GM12865 (cell line): ENCODE measurements at places on chromosomes 13 and 19.

DNA sequence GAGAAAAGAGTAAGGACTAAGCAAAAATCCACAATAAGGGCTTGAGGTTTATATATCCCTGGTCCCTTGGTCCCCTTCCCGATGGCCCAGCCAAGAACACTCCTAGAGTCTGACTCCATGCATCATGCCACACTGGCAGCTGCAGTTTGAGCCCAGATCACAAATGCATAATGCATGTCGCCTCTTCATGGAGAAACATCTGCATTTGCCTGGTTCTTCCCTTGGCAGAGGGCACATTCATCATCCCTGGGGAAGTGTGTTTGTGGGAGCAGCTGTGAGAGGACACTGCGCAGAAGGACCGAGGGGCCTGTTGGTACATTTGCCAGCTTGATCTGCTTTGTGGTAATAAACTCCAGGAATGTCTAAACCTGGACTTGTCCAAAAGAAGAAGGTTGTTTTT, 731.8 kb downstream of the FGF9 start:
- DNase-seq = no peak

- peak; percentile 87 for DNase-seq
Measured at GRCh38 chr19:39410017-39410830, 2.2 kb upstream of the PLEKHG2 start.

GRCh38 chr19:5182751-5183150, 157.9 kb downstream of the PTPRS start:
- DNase-seq = no peak

- DNase-seq = no peak
Measured at GRCh38 chr19:9850235-9850959, 15.3 kb downstream of the PIN1 start.

DNA sequence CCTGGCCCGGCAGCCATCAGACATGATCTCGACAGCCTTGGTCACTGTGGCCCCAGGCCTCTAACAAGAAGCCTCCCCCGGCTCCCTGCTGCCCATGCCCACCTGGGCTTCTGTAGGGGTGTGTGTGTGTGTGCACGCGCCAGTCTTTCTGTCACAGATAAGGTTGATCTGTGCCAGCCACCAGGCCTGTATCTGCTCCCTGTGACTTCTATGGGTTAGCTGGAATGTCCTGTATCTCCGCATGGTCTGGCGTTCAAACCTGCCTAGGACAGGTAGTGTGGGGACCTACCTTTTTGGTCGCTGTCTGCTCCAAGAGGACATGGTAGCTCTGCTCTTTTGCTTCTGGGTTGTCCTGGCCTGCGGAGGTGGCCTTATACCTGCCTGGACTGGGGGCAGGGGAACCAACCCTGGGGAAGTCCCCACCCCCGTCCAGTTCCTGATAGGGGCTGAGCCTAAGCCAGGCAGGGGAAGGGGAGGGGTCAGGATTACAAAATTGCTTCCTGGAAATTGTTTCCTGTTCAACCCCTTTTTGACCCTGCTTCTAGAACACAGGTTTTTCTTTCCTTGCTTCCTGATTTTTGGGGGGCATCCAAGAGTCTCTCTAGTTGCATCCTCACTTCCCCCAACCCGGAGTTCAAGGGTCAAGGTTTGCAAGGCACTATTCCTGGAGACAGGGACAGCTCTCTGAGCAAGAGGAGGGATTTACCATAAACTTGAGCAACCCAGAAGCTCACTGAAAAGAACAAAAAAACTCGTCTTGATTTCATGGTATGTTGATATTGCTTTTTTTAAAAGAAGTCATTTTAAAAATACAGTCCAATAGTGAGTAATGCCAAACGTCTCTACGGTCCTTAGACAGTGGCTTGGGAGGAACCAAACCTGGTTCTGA, at the start of gene LRG1:
Gene LRG1 (minus strand): TSS at position 344 of the 889 bp plus-strand sequence. CDS start 23 bp downstream, at position 321.
- DNase-seq = peak; percentile 82

DNA sequence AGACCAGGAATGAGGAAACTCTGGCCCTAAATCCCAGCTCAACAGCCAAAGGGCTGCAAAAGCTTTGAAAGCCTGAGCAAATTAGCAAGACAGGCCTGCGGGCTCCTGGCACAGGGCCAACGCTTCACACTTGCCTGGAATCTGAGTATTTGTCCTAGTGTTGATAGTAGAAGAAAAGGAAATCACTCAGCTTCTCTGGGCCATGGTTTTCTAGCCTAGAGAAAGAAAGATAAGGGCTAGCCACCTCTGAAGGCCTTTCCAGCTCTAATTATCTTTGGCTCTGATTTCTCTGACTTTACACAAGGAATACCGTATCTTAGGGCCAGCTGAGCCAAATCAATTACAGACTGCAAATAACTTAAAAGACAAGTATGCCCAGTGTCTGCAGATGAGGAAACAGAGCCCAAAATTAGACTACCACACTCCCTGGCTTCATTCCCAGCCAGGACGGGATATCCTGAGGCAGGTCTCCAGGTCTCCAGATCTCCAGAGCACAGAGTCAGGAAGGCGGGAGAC, 69.6 kb downstream of the STK24 start:
- DNase-seq = no peak
